Large intestine (tissue), 12 donors: ENCODE measurements at places on chromosomes 6 and 20. TPM values are rescaled to one million over a fixed set of nuclear protein-coding genes. Genes with fewer than 3 reads are reported as not detected.

The TIAM2 gene
- 16.3 TPM for polyA plus RNA-seq

- DNase-seq, result no peak
These were observed 67.2 kb downstream of the MAP3K5 start for GRCh38 chr6:136725124-136725523.

- DNase-seq, result no peak
These were observed 3.7 kb upstream of the CD40 start for GRCh38 chr20:46114449-46114848.

DNA sequence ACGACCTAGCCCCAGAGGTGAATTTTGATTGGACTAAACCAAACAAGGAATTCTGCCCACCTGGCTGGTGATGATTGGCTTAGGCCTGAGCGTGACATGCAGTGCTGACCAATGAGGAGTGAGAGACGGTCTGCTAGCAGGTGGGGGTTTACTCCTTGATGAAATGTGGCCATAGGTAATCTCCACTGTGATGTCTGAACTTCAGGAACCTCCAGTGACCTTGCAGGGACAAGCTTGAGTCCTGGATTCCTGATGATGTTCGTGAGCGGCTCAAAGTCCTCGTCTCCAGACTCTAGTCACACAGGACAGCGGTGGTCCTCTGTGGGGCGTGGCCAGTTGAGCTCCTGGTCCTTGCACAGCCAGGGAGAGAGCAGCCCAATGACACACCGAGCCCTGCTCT lies 8.4 kb downstream of the VSX1 start:
- DNase-seq, result no peak

The GUCA1A gene
- polyA plus RNA-seq, result 0.49 TPM
